Fibroblast of gingiva (primary cell): ENCODE measurements at places on chromosomes 5 and 9.
A peak's percentile ranks its signal among the peaks of the same experiment; 100 is the strongest.

DNA sequence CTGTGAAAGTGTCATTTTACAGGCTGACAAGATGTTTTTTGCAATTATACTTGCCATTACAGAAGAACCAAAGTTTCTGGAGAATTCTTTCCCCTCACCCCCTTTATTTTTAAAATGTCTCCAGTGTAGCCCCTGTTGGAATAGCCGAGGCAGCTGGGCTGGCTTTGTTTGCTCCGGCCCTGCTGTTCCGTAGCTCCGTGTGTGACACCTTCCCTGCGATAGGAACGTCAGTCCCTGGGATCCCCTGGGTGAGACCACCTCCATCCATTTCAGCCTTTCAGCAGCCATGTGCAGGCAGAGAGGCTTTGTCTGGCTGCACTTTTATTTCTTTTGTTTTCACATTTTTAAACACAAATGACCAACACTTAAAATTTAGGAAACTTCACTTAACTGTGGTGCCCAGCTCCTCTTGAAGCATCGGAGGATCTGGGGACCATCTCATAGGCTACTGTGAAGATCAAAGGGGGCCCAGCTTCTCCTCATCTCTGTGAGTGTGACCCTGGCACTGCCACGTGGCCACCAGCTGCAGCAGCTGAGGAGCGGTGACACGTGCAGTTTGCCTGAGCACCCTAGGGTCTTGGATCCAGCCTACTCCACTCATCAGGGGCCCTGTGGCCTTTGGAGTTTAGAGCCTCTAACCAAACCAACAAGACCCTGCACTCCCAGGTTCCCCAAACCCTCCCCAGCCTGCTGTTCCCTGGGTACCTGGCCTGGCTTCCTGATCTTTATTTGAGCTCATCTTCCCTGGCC lies 125.7 kb upstream of the RAPGEF1 start:
- DNase-seq: no peak

GRCh38 chr5:144453753-144454152 lies 283.1 kb downstream of the KCTD16 start:
- no peak for DNase-seq

GRCh38 chr5:137752905-137753690 lies 1.1 kb downstream of the HNRNPA0 start:
- peak; percentile 23 for DNase-seq

DNA sequence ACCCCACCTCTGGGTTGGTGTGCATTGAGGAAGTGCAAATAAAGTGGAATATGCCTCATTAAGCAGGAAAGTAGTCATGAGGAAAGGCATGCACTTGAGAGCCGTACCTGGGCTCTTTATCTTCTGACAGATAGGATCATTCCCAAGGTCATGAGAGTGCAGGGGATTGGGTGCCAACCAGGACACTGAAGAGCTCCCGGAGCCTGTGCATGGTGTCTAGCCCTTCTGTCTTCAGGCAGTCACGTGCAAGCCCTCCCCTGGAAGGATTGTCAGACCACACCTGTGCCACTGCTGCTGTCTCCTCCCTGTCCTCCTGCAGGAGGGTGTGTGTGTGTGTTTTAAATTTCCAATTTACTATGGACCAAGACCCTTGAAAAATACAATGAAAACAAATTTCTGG lies 69.6 kb downstream of the PDE8B start:
- no peak for DNase-seq

GRCh38 chr5:42745426-42745825 lies 11.2 kb upstream of the CCDC152 start:
- DNase-seq: no peak

DNA sequence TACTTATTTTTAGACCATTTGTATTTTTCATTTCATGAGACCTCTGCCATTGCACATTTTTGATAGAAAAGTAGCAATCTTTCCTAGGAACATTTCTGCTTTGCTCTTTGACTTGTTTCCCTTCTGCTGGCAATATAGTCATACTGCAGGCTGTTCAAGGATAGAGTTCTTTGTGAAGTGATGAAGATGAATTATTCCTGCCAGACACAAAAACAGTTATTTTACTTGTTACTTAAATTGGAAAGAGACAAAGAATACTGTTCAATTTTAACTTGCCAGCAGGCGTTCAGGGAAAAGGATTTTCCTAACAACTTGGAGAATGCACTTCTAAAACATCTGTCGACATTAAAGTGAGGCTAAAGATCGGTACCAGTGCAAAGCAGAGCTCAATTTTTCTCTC lies 251.7 kb upstream of the ACTBL2 start:
- DNase-seq: no peak

DNA sequence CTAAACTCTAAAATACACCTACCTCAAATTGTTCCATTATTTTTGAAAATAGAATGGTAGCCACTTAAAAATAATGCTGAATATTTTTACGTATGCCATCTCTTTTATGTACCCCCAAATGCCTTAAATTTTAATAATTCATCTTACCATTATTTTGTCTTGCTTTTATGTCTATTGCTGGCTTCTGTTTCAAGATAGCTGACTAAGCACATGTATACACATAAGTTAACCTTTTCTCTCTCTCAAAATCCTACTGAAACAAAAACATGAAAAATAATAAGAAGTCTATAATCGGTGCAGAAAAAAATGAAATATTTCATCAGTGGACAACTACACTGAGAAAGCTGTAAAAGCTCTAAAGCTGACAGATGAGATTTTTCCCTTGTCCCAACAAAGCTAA lies 652.0 kb upstream of the ZNF608 start:
- DNase-seq: no peak

- DNase-seq: no peak
Observed at GRCh38 chr5:77958642-77959330, 182.6 kb upstream of the TBCA start.

DNA sequence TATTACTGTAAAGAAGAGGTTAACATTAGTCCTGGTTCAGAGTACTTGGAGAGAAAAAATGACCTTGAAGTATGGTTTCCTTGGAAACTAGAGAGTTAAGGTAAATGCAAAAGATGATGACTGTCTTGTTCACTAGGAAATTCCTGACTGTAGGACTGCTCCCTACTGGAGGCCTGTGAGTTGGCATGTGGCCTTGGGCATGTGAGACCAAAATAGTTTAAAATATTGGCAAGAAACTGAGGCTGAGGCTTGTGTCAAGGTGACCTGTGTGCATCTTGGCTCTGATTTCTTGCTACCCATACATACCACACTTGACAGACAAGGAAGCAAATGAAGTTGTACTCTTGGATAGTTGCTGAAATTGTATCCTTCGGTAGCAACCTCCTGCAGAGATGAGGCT lies 96.5 kb downstream of the TARS1 start:
- DNase-seq: no peak

GRCh38 chr5:107853696-107854095 lies 183.0 kb upstream of the EFNA5 start:
- DNase-seq: no peak

- no peak for DNase-seq
Observed at GRCh38 chr9:102398205-102398604, 596.9 kb upstream of the CYLC2 start.

DNA sequence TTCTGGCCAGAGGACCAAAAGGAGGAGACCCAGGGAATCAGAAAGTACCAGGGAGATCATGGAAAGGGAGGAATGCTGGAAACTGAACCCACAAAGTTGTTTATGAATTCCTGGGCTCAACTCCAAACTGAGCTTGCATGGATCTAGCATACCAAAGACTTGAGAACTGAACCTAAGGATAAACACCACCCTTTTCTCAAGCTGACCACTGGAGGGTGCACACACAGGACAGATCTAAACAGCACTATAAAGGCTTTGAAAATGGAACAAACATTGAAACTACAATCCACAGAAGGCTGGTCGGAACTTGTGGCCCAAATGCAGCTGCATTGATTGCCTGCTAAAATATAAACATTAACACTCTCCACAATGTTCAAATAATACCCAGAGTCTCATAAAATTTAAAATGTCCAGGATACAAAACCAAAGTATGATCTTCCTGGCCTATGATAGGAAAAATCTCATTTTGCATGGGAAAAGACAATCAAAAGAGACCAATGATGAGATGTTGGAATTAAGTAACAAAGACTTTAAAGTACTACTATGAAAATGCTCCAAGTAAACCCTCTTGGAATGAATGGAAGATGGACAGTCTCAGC lies 15.6 kb upstream of the IRF1 start:
- DNase-seq: peak; percentile 91

DNA sequence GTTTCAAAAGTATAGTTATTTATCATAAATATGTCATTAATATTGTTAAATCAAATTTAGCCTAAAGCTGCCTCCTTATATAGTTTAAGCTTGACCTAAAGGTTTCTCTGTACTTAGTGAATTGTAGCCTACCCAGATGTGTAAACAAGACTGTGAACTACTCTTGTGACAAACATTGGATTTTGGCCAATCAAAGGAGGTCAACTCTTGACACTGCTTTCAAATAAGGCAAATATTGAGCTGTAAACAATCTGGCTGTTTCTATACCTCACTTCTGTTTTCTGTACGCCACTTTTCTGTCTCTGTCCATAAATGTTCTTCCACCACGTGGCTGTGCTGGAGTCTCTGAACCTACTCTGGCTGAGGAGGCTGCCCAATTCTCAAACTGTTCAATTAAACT lies 51.2 kb downstream of the FXN start:
- peak; percentile 17 for DNase-seq

DNA sequence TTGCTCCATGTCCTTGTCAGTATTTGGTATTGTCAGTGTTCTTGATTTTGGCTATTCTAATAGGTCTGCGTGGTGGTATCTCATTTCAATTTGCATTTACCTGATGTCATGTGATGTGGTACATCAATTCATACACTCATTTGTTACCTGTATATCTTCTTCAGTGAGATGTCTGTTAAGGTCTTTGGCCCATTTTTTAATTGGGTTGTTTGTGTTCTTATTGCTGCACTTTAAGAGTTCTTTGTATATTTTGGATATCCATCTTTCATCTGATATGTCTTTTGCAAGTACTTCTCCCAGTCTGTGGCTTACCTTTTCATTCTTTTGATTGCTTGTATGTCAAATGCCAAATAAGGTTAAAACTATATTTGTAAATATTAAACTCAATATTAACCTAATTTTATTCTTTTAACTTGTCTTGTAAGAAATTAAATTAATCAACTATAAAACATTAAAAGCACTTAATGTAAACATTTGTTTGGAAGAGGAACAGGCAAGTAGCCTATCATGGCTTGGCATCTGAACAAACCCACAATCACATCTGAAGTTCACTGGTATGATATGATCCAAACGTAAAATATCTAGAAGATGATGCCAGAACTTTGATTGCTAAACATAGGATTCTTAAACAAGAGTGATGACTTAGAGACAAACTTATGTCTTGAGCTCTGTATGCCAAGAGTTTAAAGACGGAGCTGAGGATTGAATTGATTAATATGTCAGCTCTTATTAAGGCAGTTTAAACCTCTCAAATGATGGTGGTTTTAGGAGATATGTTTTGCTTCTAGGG lies 587.3 kb downstream of the ANXA1 start:
- peak; percentile 79 for DNase-seq

- DNase-seq: no peak
Observed at GRCh38 chr9:124183772-124184171, 74.0 kb upstream of the NEK6 start.

- no peak for DNase-seq
Observed at GRCh38 chr5:61744690-61745619, 412.9 kb downstream of the ZSWIM6 start.

GRCh38 chr5:123104607-123105006 lies 15.6 kb downstream of the PRDM6 start:
- no peak for DNase-seq

DNA sequence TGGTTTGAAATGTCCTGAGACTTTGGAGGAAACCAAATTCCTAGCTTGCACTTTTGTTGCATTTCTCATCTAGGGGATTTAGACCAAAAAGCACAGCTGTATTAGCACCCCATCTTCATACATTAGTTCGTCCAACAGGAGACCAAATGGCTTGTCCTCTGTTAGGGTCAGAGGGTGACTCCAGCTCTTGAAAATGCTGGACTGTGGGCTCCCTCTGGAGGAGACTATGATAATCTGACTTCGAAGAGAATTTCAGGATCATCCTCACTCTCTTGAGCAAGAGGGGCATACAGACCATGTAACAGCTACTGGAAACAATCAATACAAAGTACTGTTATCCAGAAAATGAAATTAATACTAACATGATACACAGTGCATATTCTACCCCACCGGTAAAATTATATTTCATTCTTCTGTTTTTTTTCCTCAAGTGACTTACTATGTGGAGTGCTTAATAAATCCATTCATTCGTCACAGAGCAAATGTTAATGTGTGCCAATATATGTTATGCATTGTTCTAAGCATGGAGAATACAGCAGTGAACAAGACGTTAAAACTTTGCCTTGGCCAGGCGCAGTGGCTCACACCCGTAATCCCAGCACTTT lies 63.7 kb upstream of the PPP2CA start:
- DNase-seq: peak; percentile 70

GRCh38 chr9:87950765-87951488 lies 23.4 kb downstream of the CDK20 start:
- DNase-seq: no peak

GRCh38 chr9:122393284-122393983 lies 22.6 kb downstream of the PTGS1 start:
- no peak for DNase-seq

DNA sequence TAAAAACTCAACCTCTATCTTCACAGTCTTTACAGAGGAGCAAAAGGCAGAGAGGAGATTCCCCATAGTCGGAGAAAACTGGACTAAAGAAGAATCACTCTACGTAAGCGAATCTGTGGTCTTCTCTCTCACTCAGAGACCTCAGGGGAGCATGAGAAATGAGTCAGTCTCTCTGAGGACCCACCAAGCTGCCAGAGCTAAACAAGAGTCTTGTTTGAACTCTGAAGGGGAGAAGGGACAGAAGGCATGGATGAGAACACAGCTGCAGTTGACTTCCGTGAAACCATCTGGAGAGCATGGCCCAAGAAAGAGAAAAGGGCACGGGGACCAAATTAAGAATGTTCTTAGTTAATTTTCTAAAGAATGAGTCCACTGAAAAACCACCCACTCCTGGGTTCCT lies 12.8 kb upstream of the MAN2A1 start:
- DNase-seq: no peak

DNA sequence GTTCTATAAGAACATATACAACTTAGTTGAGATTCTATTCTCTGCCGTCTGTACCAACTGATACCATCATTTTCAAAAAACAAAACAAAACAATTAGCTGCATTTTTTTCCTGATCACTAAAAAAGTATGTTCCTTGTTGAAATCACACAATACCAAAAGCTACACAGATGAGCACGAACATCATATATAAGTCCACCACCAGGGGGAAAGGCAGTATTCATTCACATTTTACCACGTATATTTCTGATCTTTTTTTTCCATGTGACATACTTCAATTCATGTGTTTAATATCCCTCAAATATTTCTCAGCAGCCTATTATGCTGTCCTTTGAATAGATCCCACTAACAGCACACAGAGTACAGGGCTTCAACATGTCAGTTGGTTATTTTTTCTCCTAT lies 40.6 kb downstream of the IRX2 start:
- DNase-seq: no peak

DNA sequence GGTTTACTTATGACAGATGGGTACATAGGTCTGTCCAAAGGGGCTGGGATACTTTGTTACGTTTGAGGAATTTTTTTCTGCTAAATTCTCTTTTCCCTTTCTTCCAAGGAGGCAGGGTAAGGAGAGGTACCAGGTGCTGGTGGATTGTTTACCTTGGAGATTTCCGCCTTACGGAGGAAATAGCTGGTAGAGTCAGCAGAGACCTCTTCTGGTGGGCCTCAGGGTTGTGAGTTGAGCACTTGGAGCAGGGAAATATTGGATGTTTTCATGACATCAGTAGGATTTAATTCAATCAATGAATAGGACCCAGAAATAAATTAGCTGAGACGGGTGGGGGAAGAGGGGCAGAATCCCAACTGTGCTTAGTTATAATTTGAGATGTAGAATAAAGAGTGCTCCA lies 60.0 kb upstream of the TAF11L2 start:
- DNase-seq: no peak
